ENCODE measurements at places on chromosomes 5 and 9.

GRCh38 chr9:131845305-131846298, 105.7 kb upstream of the RAPGEF1 start:
- no peak for DNase-seq

- peak; percentile 85 for DNase-seq
Measured at GRCh38 chr9:131320031-131320685, 30.6 kb downstream of the PLPP7 start.

GRCh38 chr9:84570482-84571154, 98.9 kb upstream of the NTRK2 start:
- no peak for DNase-seq

DNA sequence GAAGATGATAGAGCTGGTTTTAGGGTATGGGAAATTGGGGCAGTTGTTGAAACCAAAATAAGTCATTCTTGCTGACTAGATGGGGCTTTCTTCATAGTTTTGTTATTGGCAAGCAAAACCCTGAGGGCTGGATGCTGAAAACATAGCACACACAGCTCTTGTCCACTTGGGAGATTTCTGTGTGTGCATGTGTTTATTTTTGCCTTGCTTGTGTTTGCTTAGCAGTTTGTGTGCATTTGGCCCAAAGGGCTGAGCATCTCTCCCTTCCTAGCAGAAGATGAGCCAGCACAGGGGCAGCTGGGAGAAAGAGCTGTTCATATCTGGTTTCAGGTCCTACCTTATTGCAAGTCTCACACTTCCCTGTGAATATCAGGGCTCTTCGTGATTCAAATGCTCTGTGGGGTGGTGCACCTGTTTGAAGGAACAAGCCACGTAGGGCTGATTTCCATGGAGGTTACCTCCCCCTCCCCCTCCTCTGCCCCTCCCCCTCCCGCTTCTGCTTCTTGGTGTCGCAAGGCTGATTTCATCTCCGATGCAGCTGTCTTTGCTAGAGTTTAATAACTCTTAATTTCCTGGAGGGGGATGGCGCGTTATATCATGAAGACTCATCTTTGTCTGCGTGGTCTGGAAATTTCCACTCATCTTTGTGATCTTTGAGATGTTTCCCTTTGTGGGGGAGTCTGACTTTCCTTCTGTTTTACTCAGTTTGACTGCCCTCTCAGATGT, 296.5 kb downstream of the ARHGAP26 start:
- DNase-seq, result peak; percentile 51

DNA sequence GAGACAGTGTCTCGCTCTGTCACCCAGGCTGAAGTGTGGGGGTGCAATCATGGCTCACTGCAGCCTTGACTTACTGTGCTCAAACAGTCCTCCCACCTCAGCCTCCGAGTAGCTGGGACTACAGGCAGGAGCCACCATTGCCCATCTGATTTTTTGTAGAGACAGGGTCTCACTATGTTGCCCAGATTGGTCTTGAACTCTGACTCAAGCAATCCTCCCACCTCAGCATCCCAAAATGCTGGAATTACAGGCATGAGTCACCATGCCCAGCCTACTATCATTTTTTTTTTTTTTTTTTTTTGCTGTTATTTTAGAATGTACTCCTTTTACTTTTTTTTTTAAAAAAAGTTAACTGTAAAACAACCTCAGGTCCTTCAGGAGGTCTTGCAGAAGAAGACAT, 449.0 kb downstream of the CCDC171 start:
- DNase-seq, result no peak

GRCh38 chr5:172527559-172527958, 73.2 kb upstream of the SH3PXD2B start:
- no peak for DNase-seq

GRCh38 chr5:125227333-125228095, 481.1 kb upstream of the ZNF608 start:
- DNase-seq, result no peak

DNA sequence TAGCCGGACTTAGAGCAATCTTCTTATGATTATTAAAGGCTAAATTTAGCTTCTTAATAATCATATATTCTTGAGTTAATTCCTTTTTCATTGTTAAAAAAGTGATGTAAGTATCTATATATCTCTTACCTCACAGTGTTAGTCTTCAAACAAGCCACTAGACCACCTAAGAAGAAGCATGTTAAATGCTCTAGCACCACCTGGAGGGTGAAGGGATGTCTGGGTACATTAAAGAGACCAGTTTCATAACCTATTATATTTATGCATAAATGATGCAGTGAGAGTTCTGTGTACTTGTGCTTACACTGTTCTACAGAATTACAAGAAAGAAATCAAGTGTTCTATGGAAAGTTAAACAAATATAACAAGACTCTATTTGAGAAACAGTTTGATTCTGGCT, 55.9 kb upstream of the SLCO6A1 start:
- DNase-seq, result no peak

DNA sequence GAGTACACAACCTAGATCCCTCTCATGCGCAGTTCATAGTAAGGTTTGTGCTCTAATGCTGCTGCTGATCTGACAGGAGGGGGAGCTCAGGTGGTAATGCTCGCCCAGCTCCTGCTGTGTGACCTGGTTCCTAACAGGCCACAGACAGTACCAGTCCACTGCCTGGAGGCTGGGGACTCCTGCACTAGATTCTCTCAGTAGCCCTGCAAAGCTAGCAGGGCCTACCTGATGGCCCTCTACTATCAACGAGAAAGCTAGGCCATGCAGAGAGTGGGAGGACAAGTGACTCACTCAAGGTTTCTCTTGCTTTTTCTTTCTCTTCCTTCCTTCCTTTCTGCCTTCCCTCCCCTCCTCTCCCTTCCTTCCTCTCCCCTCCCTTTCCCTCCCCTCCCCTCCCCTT, 55.1 kb upstream of the TEX48 start:
- DNase-seq, result no peak

DNA sequence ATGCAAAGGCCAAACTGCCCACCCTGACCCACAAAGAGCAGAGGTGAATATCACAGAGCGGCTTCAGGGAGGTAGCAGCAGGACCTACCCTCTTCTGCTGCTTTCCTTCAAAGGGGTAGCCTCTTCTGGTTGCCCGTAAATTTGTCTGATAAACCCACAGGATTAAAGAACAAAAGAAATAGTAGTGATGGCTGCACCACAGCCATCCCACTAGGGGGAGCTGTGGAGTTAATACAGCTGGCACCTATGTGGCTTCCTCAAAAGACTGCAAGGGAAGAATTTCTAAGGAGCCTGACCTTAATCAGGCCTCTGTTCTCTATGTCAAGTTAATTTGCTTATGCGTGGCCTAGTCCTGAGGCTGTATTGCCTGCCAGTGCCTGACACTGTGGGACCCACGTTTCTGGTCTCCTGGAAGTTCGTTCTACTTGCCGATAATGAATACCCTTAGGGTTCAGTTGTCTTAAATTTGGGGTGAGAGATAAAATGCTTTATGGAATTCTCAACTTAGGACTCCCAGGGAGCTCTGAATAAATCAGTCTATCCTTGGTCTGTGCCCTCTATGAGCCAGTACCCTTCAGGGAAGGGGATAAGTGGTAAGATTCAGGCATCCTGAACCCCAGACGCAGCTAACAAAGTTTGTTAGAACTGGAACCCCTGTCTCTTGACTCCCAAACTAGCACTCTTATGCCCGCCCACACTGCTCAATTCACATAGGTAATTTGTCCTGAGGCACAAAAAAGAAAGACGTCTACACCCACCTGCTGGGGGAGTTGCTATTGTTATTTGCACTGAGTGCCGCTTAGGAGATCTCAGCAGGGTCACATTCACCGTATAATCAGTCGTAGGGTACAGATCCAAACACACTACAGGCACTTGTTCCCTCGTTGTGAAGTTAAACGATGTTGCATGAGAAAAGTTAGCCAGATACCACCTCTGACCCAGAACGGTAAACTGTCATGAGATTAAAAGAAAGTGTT, 77.1 kb downstream of the SUSD1 start:
- DNase-seq, result peak; percentile 70

DNA sequence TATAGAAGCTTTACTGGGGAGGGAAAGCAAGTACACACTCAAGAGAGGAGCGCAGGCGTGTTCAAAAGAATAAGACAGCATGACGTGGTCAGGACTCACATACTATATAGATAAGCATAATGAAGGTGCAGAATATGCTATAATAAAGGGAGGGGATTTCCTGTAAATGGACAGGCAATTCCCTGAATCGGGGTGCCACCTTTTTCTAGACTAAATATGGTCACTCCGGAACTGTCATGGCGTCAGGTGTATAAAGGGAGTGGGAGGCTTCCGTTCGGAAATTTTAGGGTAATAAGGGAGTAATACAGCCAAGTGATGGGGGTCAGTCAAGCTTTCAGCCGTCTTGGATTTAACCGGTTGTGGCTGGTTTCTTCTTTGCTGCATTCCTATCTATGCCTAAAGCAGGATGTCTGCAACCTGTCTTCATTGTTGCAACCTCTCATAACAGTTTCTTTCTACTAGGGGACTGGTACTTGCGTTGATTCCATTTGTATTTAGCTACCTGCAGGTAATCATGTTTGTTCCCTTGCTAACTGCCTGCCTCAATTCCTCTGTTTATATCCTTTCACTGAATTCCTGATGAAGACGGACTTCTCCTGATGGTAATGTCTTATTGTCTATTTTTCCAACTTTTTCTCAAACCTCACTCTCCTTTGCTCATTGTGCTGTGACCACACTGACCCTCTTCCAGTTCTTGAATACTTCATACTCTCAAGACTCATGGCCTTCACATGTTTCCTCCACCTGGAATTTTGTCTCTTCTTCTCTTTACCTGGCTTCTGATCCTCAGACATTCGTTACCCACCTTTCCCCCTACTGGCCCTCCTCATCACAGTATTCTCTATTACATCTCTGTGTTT, 48.9 kb downstream of the PRR16 start:
- DNase-seq, result no peak

DNA sequence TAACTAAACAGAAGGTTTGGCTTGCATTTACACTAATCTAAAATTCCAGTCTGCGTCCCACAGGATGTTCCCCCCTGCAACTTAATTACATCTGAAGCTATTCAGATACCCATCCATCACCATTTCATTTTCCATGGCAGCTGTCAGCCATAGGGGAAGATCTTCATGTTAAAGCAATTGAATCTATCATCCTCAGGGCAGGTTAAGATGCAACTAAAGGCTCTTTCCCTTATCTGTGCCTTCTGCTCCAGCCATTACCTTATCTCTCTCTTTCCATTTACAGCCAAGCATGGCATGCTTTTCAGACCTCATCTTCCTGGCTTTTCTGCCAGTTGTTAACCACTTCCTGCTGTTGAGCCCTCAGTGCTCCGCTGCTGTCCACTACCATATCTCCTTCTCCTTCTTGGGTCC, 15.8 kb upstream of the HACD4 start:
- no peak for DNase-seq

DNA sequence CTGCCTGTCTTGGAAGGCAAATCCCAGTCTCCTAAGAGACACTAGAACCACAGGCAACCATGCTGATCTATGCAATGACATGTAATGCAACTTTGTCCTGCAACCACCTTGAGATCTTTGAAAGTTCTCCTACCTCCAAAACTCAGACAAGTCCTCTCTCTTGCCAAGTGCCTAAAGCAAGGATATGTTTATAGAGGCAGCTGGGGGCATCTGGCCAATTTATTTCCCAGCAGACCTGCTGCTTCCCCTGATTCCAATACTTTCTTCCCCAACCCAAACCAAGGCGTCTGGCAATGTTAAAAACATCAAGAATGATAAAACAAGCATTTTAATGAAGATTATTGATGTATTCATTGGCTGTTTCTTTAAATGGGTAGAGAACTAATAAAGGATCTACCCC, 138.4 kb downstream of the DOCK8 start:
- no peak for DNase-seq

- DNase-seq, result no peak
Measured at GRCh38 chr5:132098151-132098594, 24.6 kb downstream of the CSF2 start.

DNA sequence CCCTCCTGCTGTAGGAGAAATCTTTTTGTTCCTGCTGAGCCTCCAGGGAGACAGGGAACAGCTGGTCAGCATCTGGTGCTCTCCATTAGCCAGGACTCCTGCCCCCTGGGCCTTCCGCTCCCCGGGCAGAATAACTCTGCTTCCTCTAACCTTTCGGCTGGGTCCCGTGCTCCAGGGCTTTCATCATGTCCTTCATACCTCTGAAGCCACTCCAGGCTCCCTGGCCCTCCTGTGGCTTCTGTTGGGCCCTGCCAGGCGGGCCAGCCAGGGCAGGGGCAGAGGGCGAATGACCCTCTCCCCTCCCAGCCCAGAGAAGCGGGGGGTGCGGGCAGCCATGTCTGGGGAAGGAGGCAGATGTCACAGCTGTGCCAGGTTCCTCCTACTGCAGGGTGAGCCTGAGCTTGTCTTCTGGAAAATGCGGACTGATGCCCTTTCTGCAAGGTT, 81.7 kb upstream of the LMX1B start:
- no peak for DNase-seq

DNA sequence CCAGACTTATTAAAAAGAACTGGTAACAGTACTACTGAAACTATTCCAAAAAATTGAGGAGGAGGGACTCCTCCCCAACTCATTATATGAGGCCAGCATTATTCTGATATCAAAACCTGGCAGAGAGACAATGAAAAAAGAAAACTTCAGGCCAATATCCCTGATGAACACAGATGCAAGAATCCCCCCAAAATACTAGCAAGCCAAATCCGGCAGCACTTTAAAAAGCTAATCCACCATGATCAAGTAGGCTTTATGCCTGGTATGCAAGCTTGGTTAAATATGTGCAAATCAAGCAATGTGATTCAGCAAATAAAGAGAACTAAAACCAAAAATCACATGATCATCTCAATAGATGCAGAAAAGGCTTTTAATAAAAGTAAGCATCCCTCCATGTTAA, 2271.0 kb upstream of the C9orf72 start:
- no peak for DNase-seq

DNA sequence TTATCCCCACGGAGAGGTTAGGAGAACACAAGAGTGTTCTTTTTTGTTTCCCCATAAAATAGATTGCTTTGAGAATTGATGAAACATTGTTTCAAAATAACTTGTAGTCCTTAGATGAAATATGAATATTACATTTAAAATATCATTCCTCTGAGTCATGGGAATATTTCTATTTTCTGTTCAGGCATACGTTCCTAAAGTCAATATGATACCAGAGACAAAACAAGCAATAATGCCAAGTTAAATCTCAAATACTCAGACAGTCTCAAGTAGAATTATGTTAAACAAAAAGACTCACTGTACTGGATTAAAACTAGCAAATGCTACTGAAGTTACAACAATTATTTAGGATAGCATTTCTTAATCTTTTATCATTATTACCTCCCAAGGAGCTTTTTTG, 111.7 kb upstream of the C6 start:
- DNase-seq, result no peak

GRCh38 chr5:55907927-55908326, 56.8 kb downstream of the IL31RA start:
- DNase-seq, result no peak

GRCh38 chr5:89267788-89268187, 384.8 kb upstream of the MEF2C start:
- DNase-seq, result no peak

GRCh38 chr5:82160948-82161347, 117.2 kb downstream of the RPS23 start:
- DNase-seq, result no peak

All from right hindlimb (tissue), 1 donor.